ENCODE measurements at places on chromosomes 2 and 18.
A peak's percentile ranks its signal among the peaks of the same experiment; 100 is the strongest.

GRCh38 chr2:120786038-120786960 lies 50.6 kb downstream of the GLI2 start:
- H3K4me3 ChIP-seq, result no peak overlapping the region
- peaks cover 5% of the 10 kb centered on the region for H3K4me1 ChIP-seq
- H3K36me3 ChIP-seq, result no peaks in the 10 kb centered on the region
- H3K27me3 ChIP-seq, result no peaks in the 10 kb centered on the region

- no peak overlapping the region for H3K27ac ChIP-seq
- H3K27me3 ChIP-seq, result no peaks in the 10 kb centered on the region
- peaks cover 48% of the 10 kb centered on the region for H3K36me3 ChIP-seq
- no peaks in the 10 kb centered on the region for H3K4me1 ChIP-seq
- no peak overlapping the region for H3K4me3 ChIP-seq
- no peak for DNase-seq
Observed at GRCh38 chr18:31830686-31831085, 70.0 kb upstream of the SLC25A52 start.

GRCh38 chr18:58998401-58999203 lies 133.9 kb downstream of the ZNF532 start:
- H3K4me1 ChIP-seq, result peaks cover 17% of the 10 kb centered on the region
- H3K4me3 ChIP-seq, result no peak overlapping the region
- peak overlapping the region; percentile 53 for H3K27ac ChIP-seq
- no peaks in the 10 kb centered on the region for H3K36me3 ChIP-seq

GRCh38 chr2:237585590-237586221 lies 4.8 kb downstream of the RAB17 start:
- H3K4me1 ChIP-seq, result peaks cover 15% of the 10 kb centered on the region
- no peak overlapping the region for H3K4me3 ChIP-seq
- no peak overlapping the region for H3K27ac ChIP-seq

DNA sequence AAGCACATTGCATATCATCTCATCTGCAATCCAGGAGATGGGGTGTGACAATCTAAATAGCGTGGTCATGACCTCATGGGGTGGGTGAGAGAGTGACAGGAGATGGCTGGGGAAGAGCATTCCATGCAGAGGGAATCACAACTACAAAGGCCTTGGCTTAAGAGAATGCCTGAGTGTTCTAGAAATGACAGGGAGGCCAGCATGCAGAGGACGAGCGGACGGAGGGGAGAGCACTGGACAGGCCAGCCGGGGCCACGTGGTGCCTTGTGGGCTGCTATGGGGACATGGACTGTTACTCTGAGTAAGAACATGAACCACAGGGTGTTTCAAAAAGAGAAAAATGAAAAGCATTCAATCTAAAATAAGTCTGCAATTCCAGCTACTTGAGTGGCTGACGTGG lies 117.9 kb upstream of the ODC1 start:
- DNase-seq, result no peak

GRCh38 chr2:177952151-177952550 lies 120.4 kb downstream of the PDE11A start:
- no peak overlapping the region for H3K27ac ChIP-seq
- no peak overlapping the region for H3K4me3 ChIP-seq
- H3K4me1 ChIP-seq, result no peaks in the 10 kb centered on the region
- DNase-seq, result no peak
- H3K36me3 ChIP-seq, result no peaks in the 10 kb centered on the region

All from upper lobe of right lung (tissue), 1 donor.